ENCODE measurements at places on chromosomes 3 and 15. TPM values are rescaled to one million over a fixed set of nuclear protein-coding genes. Genes with fewer than 3 reads are reported as not detected.

The PRR23A gene
- total RNA-seq: not detected

GRCh38 chr15:73684581-73685455 lies 635 bp downstream of the CD276 start:
- DNase-seq: no peak

GRCh38 chr15:73777741-73778140 lies 24.6 kb upstream of the INSYN1 start:
- no peak for DNase-seq

GRCh38 chr3:67516496-67516895 lies 137.9 kb downstream of the SUCLG2 start:
- DNase-seq: no peak

GRCh38 chr15:48794697-48795134 lies 16.2 kb downstream of the CEP152 start:
- DNase-seq: no peak

DNA sequence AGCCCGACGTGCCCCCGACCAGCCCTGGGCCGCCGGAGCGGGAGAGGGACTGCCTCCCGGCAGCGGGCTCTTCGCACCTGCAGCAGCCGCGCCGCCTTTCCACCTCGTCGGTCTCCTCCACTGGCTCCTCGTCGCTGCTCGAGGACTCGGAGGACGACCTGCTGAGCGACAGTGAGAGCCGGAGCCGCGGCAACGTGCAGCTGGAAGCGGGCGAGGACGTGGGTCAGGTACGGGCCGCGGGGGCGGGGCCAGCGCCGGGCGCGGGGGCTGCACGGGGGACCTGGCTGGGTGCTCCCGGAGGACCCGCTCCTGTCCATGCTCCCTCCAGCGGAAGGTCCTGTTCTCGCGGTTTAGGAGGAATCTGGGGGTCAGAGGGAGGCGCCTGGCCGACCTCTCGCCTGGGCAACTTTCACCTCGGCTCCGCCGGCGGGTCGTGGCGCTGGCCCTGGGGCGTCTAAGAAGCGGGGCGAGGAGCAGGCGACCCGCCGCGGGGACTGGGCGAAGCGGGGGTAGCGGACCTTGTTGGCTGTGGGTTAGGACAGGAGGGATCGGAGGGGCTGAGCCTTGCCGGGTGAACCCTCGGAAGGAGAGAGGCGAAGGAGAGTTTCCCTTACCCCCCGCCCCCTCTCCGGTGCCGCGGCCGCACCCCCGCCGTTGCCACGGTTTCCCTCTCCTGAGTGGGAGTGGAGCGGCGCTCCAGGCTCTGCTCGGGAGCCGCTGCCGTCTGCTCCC lies 682 bp downstream of the ITPKA start:
- no peak for DNase-seq

The ATP13A4 gene
- total RNA-seq: 0.38 TPM

The IQCF5 gene
- total RNA-seq: not detected

GRCh38 chr3:159884661-159885402 lies 103.8 kb upstream of the IL12A start:
- no peak for DNase-seq

The ITGA11 gene
- total RNA-seq: 32.6 TPM
